ENCODE measurements at places on chromosomes 3 and 15.

- DNase-seq, result no peak
Observed at GRCh38 chr3:23402728-23403492, 199.8 kb downstream of the UBE2E2 start.

- DNase-seq, result no peak
Observed at GRCh38 chr3:127264292-127264691, 23.6 kb downstream of the PRR20G start.

GRCh38 chr15:60386615-60387014 is 11.2 kb downstream of the ANXA2 start:
- DNase-seq, result no peak

- DNase-seq, result no peak
Observed at GRCh38 chr15:84766461-84767035, 18.2 kb downstream of the ZNF592 start.

DNA sequence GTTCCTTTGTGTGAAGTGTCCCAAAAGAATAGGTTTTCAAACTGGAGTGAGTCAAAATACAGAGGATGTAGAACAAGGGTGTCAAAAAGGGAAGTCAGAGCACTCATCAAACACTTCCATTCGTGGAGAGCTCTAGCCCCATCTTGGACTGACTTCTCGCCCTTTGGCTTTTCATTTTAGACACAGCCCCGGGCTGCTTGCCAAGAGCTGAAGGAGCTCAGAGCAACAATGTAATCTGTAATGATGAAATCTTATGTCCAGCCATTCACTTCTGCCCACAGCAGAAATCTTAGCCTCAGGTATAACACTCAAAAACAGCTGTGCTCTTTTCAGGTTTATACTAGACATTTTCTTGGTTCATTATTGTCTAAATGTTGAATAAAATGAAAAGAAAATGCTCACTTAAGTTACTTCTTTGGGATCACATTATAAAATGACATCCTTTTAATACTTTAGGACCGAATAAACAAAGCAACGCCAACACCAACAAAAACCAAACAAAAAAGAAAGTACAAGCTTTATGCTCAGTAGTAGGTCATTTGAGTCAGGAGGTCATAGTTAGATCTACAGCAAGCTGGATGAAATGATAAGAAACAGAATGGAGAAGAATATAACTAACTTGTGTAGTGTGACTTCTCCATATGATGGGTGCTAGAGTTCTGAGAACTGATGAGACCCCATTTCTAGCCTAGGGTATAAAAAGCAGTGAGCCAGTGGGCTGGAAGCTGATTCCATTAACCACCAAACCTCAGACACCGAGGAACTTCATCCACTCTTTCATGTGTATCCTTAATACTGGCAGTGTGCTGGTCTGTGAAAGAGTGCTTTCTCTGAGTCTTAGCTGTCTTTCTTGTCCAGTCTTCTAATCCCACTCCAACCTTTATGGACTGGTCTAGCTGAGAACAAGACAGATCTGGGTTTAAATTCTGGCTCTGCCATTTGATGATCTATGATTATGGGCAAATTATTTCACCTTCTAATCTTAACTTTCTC is 131.8 kb upstream of the SLC7A14 start:
- DNase-seq, result no peak

DNA sequence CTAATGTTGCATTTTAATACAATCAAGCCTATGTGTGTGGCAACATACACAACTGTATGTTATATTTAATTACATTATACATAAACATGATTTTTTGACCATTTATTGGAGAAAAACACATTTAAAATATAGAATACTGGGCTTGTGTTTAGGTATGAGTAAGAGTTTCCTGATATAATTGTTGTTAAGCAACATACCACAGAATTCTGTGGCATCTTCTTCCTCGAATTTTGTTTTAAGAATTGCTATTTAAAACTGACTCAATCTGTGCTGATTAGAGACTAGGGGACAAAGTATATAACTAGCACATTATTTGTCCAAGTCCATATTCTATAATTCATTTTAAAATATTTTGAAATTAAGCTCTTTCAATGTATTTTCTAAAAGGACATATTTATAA is 376.8 kb upstream of the THBS1 start:
- DNase-seq, result no peak

All from fibroblast of skin of left quadriceps (primary cell).